A172 (cell line): ENCODE measurements at places on chromosomes 12 and 14. TPM values are rescaled to one million over a fixed set of nuclear protein-coding genes. Genes with fewer than 3 reads are reported as not detected.

- no peak for DNase-seq
Observed at GRCh38 chr14:74867673-74868072, 8.3 kb downstream of the PROX2 start.

CLECL1 gene
- total RNA-seq = not detected in 2 replicates

DNA sequence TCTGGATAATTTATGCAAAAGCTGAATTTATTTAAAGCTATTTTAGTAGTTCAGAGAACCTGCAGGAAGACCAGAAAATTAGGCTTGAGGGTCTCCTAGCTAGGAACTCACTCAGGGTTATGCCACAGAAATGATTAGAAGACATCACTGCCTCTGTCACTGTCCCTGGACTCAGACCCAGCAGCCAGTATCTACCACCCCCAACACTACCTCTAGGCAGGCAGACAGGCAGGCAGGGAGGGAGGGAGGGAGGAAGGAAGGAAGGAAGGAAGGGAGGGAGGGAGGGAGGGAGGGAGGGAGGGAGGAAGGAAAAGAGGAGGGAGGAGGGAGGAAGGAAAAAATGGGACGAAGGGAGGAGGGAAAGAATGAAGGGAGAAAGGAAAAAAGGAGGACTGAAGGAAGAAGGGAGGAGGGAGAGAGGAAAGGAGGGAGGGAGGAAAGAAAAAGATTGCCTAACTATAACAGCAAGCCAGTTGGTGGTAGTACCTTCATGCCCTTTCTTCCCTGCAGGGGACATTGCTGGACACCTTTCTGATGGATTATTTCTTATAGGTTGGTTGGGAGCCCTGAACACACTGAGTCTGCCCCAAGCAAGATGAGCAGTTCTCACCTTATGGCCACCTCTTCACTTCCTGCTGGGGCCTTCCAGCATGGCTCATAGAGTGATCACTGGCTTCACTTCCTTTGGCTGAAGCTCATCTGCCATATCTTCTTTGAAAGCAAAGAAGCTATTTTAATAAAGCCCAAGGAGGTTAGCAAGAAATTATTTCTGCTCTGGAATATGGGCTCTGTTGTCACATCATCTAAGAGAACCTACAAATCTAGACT is 49.7 kb downstream of the KICS2 start:
- no peak for DNase-seq

C12orf54 gene
- not detected in 2 replicates for total RNA-seq

MYH6 gene
- not detected in 2 replicates for total RNA-seq

DNA sequence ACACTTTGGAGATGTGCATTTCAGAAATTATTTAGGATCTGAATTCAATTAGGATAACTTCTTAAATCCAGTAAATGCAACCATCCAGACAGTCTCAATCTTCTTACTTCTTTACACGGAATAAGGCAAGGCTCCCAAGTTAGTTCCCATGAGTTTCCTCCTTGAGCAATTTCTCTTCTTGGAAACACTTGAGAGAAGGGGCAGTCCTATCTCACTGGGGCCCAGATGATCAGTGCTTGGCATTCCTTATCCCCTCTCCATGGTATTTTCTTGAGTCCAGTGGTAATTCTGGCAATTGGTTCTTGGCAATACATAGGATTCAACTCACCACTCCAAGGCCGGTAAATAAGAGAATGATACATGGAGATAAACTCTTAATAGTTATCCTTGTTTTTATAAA is 87.1 kb upstream of the PTHLH start:
- DNase-seq = no peak

DNA sequence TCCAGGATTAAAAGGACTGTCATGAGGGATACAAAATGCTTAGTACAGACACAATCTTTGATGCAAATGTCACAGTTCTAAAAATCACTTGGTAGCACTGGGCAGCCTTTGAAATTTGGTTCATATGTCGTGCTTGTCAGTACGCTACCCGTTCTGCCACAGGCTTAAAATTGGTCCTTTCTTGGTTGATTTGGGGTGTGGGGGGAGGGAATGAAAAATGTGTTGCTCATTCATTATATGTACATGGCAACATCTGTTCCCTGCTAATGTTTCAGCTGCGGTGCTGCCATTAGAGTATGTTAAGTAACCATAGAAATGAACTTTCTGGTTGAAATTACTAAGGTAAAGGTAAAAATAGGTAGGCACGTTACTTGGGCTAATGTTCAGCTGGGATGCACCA is 155.4 kb upstream of the ARHGAP5 start:
- no peak for DNase-seq

GRCh38 chr14:24312736-24313507 is 1.6 kb downstream of the LTB4R start:
- no peak for DNase-seq

- no peak for DNase-seq
Observed at GRCh38 chr12:75978677-75979076, 52.9 kb downstream of the PHLDA1 start.

GRCh38 chr12:127237151-127237550 is 1029.8 kb upstream of the TMEM132C start:
- no peak for DNase-seq

ACIN1 gene
- total RNA-seq = 53.6 and 58.8 TPM in 2 replicates

KRT79 gene
- 0.26 and 0.33 TPM in 2 replicates for total RNA-seq

GRCh38 chr12:71075743-71076142 is 82.1 kb downstream of the TSPAN8 start:
- no peak for DNase-seq

DNA sequence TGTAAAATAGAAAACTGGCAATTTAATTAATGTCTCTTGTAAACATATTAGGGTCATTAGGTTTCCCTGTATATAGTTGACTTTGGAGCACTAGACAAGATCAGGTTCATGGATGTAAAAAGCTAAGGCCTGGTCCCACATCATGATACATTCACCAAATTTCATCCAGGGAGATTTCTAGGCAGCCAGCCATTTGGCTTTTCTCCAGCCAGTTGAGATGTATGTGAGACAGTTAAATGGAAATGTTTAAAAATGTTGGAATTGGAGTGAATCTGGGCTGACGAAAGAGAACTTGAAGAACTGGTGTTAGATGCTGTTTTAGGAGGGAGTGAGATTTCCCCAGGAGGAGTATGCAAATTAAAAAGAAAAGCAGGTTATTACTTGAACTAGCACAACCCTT is 41.8 kb upstream of the CLEC14A start:
- DNase-seq = no peak

CIDEB gene
- not detected in 2 replicates for total RNA-seq

GRCh38 chr12:104504146-104504545 is 47.4 kb downstream of the CHST11 start:
- DNase-seq = no peak

KLRC3 gene
- total RNA-seq = not detected in 2 replicates

DNA sequence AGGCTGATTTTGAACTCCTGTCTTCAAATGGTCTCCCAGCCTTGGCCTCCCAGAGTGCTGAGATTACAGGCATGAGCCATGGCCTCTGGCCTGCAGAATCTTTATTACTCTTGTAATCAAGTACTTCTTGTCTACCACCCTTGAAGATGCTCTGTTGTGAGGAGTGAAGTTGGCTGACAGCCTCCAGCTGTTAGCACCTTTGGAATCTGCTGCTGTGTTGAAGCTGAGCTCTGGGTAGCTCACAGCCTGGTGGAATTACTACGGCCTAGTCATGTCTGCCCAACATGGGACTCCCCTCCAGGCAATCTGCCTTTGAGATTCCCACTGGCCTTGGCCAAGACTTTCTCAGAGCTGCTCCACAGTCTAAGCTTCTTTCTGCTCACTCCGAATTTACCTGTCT is 5.8 kb upstream of the C12orf75 start:
- DNase-seq = no peak

SLC25A47 gene
- total RNA-seq = 0.24 TPM in 1 of 2 replicates, not detected in the other

DNA sequence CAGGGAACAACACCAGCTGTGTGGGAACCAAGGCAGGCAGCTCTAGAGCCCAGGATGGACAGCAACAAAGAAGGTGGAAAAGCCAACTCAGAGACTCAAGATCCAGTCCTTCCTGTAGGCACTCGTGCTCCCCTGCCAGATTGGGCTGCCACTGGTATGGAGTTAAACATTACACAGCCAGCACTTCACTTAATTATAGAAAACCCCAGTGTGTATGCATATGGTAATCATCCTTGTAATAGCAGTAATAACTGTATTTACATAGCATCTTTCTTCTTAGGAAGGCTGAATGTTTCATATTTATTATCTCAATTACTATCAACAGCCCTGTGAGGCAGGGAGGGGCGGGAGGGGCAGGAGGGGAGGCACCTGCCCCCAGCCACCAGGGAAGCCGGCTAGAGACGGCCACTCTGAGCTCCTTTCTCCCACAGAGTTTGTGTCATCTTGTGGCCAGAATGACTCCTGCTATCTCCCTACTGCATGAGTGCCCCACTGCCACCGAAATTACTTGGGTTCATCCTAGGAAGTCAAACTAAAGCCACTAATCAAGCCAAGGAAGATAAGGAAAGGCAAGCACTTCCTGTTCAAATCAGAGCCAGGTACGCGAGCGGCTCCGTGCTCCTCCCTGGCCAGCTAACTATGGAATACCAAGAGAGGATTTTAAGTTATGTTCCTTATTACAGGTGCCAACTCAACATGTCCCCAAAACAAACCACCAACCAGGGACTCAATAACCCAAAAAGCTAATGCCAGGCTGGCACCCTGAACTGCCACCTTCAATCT is 15.7 kb upstream of the RAB35 start:
- no peak for DNase-seq

- DNase-seq = peak; percentile 46
Observed at GRCh38 chr12:47561746-47562145, 144.1 kb downstream of the RPAP3 start.

GRCh38 chr12:103114296-103115055 is 157.0 kb downstream of the ASCL1 start:
- DNase-seq = no peak

SELPLG gene
- 1.2 and 2.4 TPM in 2 replicates for total RNA-seq

- DNase-seq = no peak
Observed at GRCh38 chr14:55749946-55750345, 169.9 kb downstream of the KTN1 start.

DNA sequence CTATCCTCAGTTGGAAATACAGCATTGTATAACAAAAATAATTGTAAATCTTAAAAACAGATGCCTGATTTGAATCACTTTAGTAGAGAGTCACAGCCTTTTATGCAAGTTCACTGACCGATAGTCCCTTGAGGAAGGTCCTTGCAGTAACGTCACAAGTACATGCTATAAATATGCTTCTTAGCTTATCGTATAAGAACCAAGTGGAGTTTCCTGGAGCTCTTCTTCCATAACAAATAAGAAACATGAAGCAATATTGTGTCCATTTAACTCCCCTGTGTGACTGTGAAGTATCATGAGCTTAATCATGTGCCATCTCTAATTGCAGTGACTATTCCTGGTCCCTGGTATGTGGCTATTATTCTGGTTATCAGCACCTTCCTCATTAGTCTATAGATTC is 107.9 kb downstream of the SLC38A4 start:
- no peak for DNase-seq

DNA sequence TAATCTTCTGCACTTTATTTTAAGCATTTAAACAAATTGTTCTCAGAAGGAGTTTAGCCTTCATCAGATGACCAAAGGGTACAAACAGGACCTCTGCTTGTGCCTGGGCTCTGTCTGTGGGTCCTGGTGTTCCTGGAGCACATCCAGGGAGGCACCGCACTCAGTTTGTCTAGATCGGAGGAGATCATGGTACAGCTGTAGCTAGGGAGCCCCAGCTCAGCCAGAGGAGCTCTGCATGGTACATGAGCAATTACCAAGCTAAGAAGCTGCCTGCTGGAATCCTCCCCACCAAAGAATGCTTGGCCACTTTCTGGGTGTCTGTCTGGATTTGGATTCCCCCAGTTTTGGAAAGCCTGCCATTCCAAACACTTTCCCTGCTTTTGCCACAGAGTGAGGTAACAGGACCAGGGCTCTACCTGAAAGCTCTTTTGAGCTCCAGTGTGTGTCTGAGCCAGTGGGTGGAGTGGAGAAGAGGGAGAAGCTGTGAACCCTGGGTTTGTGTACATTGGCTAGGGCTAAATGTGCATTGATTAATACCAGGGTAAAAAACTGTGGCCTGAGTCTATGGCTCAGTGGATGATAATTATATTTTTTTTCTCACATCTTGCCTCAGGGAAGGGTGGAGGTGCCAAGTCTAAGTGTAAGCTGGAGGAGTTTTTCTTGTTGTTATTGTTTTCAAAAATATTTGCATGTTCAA is 163.7 kb upstream of the IGF1 start:
- no peak for DNase-seq

GRCh38 chr14:104486222-104486923 is 93.2 kb upstream of the C14orf180 start:
- DNase-seq = peak; percentile 4

ORAI1 gene
- total RNA-seq = 10.4 and 13.2 TPM in 2 replicates
